ENCODE measurements at places on chromosomes 12 and 14.

- no peak for DNase-seq
Observed at GRCh38 chr14:54706769-54707168, 139.8 kb downstream of the SAMD4A start.

DNA sequence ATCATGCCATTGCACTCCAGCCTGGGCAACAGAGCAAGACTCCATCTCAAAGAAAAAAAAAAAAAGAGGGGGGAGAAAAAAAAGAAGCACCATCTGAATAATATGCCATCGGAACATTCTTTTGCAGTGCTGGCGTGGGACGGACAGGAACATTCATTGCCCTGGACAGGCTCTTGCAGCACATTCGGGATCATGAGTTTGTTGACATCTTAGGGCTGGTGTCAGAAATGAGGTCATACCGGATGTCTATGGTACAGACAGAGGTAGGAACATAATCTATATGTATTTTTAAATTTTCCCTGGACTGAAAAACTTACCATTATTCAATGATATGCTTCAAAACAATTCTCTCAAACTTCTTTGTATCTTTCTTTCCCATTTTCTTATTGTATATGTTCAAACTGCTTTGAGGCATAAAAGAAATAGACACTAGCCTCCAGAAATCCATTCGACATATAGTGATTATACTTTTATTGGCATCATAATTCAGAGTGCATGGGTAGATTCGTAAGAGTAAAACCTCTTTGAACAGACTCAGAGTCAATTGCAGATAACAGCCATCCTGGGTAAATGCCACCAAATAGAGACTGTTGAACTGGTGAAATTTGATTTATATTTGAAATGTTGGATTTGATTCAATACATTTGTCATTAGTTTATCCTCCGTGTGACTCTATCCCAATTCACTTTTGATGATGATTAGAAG is 199.7 kb downstream of the EPS8 start:
- no peak for DNase-seq

DNA sequence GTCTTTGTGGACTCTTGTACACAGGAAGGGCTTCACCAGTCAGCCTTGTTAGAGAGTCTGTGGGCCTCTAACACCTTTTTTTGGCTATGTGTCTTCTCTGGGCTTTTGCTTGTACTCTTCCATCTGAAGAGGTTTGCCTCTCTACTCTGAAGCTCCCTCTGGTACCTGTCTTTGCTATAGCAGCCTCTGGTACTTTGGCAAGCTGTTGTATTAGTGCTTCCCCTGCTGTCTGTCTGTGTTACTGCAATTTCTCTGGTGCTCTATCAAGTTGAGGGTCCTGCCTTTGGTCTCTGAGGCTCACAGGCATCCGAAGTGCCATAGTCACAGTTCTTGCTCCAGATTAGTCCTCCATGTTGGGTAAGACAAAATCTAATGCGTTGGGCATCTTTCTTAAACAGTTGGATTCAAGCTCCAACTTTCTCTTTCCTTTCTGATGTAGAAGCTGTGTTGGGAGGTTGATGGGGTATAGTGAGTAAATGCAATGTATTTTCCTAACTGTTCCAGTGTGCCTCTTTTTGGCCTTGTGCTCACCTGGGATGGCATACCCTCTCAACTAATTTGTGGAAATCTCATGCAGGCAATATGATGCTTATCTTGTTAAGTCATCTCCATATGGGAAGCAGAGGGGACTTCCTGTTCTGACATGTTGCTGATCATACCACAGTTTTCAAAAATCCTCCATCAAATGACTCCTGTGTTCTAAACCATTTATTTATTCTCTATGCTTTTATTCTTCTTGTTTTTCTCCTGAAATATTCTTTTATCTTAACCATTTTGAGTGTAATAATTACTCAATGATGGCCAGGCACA is 88.8 kb downstream of the ATF7IP start:
- peak; percentile 23 for DNase-seq

- DNase-seq, result no peak
Observed at GRCh38 chr12:64009321-64010068, 165.0 kb downstream of the SRGAP1 start.

DNA sequence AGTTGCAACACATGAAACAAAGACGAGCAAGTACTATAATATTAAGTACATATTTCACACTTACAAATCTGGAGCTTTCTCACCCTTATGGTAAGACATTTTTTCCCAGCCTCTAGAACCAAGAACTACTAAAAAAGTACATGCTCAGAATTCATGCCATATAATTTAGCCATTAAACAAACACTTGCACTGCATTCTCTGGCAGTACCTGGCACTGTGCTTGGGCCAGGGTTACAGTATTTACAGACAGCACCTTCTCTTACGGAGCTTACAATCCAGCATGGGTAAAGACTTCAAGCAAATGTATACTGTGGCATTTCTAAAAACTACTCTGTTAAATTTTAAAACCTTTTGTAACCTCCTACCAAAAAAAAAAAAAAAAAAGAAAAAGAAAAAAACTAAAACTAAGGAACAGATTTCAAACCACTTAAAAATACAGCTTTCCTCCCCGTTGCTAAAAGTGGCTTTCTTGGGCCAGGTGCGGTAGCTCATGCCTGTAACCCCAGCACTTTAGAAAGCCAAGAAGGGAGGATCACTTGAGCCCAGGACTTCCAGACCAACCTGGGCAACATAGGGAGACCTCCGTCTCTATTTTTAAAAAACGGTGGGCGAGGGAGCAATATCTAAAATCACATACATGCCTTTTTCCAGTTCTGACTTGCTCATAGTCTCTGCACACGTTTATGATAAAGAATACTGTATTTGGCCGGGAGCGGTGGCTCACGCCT is 956 bp downstream of the GNPTAB start:
- DNase-seq, result no peak
